Thymus (tissue), 14 donors: ENCODE measurements at places on chromosomes 4 and X.

DNA sequence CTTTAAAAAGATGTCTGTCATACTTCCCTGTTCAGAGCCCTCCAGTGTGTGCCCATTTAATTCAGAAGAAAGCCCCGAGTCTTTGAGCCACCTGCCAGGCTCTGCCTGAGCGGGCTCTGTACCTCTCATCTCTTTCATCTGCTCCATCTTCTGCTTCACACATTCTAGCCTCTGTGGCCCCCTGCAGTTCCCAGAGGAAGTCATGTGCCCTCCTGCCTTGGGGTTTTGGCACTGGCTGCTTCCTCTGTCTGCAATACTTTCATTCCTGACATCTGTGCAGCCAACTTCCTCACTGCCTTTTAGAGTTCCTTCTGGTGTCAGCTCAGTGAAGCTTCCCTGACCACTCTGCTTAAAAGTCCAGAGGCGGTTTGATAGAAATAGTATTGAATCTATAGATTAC is 6.2 kb upstream of the STK32B start:
- H3K4me3 ChIP-seq, result no peak overlapping the region
- H3K27me3 ChIP-seq, result no peaks in the 10 kb centered on the region
- peaks cover 23% of the 10 kb centered on the region for H3K4me1 ChIP-seq
- H3K27ac ChIP-seq, result peak overlapping the region; percentile 66

DNA sequence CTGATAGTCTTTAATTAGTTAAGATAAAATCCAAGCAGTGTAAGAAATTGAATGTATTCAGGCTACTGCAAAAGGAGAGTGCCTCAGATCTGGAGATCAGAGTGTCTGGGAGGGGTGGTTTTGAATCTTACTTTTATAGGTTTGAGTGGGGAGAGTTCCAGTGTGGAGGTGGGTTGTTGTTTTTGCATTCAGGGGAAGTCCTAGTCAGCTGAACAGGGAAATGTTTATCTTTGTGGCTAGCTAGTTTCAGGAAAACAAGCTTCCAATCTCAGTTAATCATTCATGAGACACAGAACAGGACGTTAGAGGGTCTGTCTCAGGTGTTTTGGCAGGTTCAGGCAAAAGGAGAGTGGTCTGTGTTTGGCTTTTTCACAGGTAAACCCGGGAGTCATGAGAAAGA is 26.0 kb downstream of the ZNF81 start:
- no peaks in the 10 kb centered on the region for H3K4me1 ChIP-seq
- H3K27me3 ChIP-seq, result no peaks in the 10 kb centered on the region
- DNase-seq, result no peak
- no peaks in the 10 kb centered on the region for H3K36me3 ChIP-seq
- H3K4me3 ChIP-seq, result no peak overlapping the region
- no peak overlapping the region for H3K27ac ChIP-seq

DNA sequence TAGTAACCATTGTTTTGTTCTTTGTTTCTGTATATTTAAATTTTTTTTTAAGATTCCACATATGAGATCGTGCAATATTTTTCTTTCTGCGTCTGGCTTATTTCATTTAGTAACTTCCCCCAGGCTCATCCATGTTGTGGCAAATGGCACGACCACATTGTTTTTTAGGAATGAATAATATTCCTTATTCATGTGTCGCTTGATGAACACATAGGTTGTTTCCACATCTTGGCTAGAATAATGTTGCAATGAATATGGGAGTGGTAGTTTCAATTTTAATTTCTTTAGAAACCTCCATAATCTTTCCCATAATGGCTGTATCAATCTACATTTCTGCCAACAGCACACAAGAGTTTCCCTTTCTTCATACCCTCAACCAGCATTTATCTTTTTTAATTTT is 166.8 kb upstream of the NR3C2 start:
- H3K27ac ChIP-seq, result no peak overlapping the region
- H3K36me3 ChIP-seq, result no peaks in the 10 kb centered on the region
- DNase-seq, result no peak
- H3K4me1 ChIP-seq, result no peaks in the 10 kb centered on the region
- H3K4me3 ChIP-seq, result no peak overlapping the region

GRCh38 chr4:82352118-82352824 is 21.5 kb downstream of the HNRNPD start:
- no peak for DNase-seq
- no peaks in the 10 kb centered on the region for H3K4me1 ChIP-seq
- no peak overlapping the region for H3K4me3 ChIP-seq
- H3K27me3 ChIP-seq, result no peaks in the 10 kb centered on the region
- peaks cover 46% of the 10 kb centered on the region for H3K36me3 ChIP-seq

DNA sequence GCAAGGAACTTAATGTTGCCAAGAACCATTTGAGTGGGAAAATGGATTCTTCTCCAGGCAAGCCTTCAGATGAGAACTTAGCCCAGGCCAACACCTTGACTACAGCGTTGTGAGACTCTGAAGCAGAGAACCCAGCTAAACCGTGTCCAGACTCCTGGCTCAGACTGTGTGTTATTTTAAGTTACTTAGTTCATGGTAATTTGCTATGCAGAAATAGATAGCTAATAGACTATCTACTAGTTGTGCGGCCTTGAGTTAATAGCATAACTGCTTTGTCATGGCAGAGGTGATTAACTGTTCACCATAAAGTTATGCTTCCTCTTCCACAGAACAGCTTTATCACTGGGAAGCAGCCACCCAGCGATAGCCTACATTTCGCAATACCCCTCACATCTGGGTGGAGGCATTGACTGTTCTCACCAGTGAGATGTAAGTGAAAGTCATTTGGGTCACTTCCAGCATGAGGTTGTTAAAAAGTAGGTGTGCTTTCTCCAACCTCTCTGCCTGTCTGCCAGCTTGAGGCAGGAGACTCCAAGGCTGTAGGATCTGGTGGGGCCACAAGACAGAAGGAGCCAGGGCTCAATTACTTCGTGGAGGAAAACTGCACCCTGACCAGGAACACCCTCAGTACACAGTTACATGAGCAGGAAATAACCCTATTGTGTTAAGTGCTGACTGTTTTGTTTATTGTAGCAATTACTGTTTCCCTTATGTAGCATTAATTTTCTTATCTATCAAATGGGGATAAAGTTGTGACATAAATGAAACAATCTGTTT is 94.2 kb downstream of the GPAT3 start:
- no peaks in the 10 kb centered on the region for H3K36me3 ChIP-seq
- H3K27ac ChIP-seq, result no peak overlapping the region
- H3K27me3 ChIP-seq, result no peaks in the 10 kb centered on the region
- no peaks in the 10 kb centered on the region for H3K4me1 ChIP-seq
- DNase-seq, result no peak

GRCh38 chr4:128328106-128328505 is 40.5 kb upstream of the PGRMC2 start:
- H3K36me3 ChIP-seq, result no peaks in the 10 kb centered on the region
- H3K27me3 ChIP-seq, result no peaks in the 10 kb centered on the region
- no peaks in the 10 kb centered on the region for H3K4me1 ChIP-seq
- H3K4me3 ChIP-seq, result no peak overlapping the region
- H3K27ac ChIP-seq, result no peak overlapping the region
- DNase-seq, result no peak
